Adrenal gland (tissue), 19 donors: ENCODE measurements at places on chromosomes 11 and 22.
A peak's percentile ranks its signal among the peaks of the same experiment; 100 is the strongest.

DNA sequence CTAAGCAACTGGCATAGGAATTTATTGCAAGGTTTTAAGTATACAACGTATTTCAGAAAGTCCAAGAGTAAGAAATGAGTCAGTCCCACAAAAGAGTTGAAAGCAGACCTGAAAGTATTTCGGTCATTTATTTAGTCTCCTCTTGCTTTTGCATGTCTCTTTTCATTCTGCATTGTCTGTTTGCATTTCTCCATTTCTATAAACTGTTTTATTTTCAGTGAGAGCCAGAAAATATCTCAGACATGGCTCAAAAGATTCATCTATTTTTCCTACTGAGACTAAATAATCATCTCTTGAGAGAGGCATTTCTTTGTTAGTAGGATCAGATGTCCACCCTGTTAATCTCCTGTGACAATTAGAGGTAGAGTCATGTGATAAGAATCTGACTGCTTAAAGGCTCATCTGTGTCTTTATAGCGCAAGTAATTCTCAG is 219.1 kb upstream of the CCDC179 start:
- no peaks in the 10 kb centered on the region for H3K36me3 ChIP-seq
- no peak overlapping the region for H3K27ac ChIP-seq
- no peaks in the 10 kb centered on the region for H3K27me3 ChIP-seq
- no peaks in the 10 kb centered on the region for H3K4me1 ChIP-seq

DNA sequence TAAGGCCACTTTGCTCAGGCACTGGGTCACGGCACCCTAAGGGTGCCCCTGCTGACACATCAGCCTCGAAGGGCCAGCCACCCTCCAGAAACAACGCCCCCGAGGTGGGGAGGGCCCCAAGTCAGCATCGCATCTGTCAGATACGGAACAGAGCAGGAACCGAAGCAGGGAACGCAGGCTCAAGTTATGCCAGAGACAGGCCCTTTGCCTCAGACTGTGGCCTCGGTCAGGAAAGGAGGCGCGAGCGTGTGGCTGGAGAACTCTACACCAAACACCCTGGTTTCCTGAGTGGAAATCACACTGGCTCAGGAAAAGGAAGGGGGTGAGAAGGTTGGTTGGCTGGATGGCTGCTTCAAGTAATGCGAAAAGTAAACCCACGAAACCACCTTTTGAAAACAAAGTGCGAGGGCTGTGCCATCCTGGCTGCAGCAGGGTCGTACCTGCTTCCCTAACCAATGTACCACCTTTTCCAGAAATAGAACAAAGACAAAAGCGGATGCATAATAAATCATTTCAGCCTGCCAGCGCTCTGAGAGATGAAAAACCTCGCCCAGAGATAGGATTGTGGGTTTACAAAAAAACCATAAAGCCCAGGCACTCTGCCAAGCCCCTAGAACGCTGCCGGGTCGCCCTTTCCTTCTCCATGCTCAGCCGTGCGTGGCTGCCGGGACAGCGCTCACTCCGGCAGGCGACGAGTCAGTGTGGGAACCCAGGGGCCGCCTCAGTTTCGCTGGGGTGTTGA is 38.6 kb downstream of the TRMU start:
- peaks cover 13% of the 10 kb centered on the region for H3K4me1 ChIP-seq
- no peaks in the 10 kb centered on the region for H3K27me3 ChIP-seq
- H3K4me3 ChIP-seq: no peak overlapping the region
- no peak for DNase-seq
- H3K36me3 ChIP-seq: no peaks in the 10 kb centered on the region

- H3K27me3 ChIP-seq: no peaks in the 10 kb centered on the region
- no peaks in the 10 kb centered on the region for H3K4me1 ChIP-seq
- H3K36me3 ChIP-seq: no peaks in the 10 kb centered on the region
- no peak overlapping the region for H3K27ac ChIP-seq
- DNase-seq: no peak
Measured at GRCh38 chr22:40156001-40156516, 21.7 kb upstream of the TNRC6B start.

DNA sequence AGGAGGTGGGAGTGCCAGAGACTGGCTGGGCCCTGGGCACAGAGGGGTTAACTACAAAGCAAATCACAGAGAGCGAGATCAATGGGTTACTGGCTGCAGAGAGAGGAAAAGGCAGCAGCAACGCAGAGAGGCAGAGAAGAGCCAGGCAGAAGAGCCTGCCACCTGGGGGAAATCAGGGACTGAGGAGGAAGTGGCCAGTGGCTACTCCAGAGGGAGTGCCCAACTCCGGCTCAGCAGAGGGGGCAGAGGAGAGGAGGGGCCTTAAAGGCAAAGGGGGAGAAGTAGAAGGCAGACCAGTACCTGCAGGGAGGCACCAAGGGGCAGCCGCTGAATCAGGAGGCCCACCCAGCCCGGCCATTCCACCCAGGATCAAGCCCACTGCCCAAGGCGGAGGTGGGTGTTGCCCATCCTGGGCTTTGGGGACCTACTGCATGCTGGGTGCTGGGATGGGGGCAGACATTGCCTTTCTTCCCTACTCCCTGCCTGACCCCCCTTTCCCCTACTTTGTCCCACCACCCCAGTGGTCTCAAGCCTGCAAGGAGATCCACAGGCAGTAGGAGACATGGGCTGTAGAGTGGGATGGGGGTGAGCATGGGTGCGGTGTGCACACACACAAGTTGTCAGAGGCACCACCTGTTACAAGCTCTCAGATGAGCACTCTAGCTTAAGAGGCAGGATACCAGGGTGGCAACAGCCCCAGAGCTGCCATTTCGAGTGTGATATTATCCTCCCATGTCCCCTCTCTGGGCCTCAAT is 926 bp upstream of the GALR3 start:
- no peak overlapping the region for H3K4me3 ChIP-seq
- DNase-seq: no peak
- no peak overlapping the region for H3K27ac ChIP-seq
- H3K36me3 ChIP-seq: no peaks in the 10 kb centered on the region
- peaks cover 18% of the 10 kb centered on the region for H3K4me1 ChIP-seq

DNA sequence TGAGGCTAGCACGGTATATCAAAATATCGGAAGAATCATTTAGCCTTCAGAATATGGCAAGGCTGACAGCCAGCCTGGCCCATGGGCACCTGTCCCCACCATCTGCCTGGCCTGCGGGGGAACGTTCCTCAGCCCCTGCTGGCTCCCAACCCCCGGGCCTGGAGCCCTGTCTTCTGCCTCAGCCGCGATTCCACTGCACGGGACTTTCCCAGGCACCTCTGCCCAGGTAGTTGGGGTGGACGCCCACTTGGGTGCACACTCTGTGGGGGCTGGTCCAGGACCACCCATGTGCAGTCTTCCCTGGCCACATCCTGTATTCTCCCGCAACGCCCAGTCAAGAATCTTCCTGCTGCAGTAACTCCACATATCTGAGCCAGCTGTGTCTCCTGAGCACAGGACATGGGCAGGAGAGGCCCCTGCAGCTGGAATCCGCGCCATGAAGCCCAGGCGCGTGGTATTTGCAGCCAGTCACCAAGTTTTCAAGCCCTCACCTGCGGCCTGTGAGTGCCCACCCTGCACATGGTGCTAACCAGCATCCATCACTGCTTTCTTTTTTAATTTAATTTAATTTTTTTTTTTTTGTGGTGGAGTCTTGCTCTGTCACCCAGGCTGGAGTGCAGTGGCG is 77.9 kb downstream of the KCNQ1 start:
- H3K4me3 ChIP-seq: no peak overlapping the region
- peak overlapping the region; percentile 69 for H3K27ac ChIP-seq
- H3K36me3 ChIP-seq: no peaks in the 10 kb centered on the region
- H3K4me1 ChIP-seq: peaks cover 59% of the 10 kb centered on the region

- H3K4me1 ChIP-seq: peaks cover under 1% of the 10 kb centered on the region
- no peak for DNase-seq
- H3K27me3 ChIP-seq: no peaks in the 10 kb centered on the region
- no peak overlapping the region for H3K27ac ChIP-seq
- H3K36me3 ChIP-seq: no peaks in the 10 kb centered on the region
- H3K4me3 ChIP-seq: no peak overlapping the region
Measured at GRCh38 chr22:25644122-25644521, 79.6 kb downstream of the GRK3 start.

DNA sequence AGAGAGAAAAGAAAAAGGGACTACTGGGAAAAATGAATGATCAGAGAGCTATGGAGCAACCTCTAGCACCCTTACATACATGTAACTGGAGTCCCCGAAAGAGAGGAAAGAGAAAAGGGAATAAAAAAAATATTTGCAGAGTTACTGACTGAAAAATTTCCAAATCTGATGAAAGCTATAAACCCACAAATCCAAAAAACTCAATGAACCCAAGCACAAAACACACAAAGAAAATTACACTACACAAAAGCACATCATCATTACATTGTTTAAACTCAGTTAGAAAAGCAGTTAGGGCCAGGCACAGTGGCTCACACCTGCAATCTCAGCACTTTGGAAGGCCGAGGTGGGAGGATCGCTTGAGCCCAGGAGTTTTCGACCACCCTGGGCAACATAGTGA is 6.7 kb downstream of the VPS37C start:
- no peaks in the 10 kb centered on the region for H3K27me3 ChIP-seq
- DNase-seq: no peak
- peaks cover 51% of the 10 kb centered on the region for H3K4me1 ChIP-seq

DNA sequence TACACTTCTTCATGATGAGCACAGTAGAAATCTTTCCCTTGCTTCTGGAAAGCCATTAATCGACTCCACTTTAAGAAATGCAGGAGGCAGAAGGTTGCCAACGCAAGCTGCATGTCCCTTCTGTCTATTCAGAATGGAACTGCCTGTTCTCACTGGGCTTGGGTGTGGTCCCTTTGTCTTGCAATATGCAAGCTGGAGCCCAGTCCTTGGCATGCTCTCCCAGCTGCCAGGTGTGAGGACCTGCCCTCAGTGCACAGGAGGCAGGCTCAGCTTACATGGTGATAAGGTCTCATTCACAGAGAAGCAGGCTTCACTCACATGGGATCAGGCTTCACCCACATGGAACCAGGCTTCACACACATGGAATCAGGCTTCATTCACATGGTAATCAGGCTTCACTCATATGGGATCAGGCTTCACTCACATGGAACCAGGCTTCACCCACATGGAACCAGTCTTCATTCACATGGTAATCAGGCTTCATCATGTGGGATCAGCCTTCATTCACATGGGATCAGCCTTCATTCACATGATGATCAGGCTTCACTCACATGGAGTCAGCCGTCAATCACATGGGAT is 59.2 kb upstream of the USP47 start:
- no peak overlapping the region for H3K27ac ChIP-seq
- no peaks in the 10 kb centered on the region for H3K4me1 ChIP-seq
- H3K36me3 ChIP-seq: no peaks in the 10 kb centered on the region
- no peak overlapping the region for H3K4me3 ChIP-seq
- no peak for DNase-seq

- H3K36me3 ChIP-seq: no peaks in the 10 kb centered on the region
- no peak overlapping the region for H3K4me3 ChIP-seq
- no peak for DNase-seq
- peak overlapping the region; percentile 26 for H3K27ac ChIP-seq
Measured at GRCh38 chr11:123505546-123506299, 75.7 kb downstream of the GRAMD1B start.

GRCh38 chr11:71518506-71519471 is 8.3 kb upstream of the KRTAP5-7 start:
- no peak overlapping the region for H3K27ac ChIP-seq
- H3K4me3 ChIP-seq: no peak overlapping the region
- H3K36me3 ChIP-seq: no peaks in the 10 kb centered on the region
- H3K27me3 ChIP-seq: no peaks in the 10 kb centered on the region
- no peaks in the 10 kb centered on the region for H3K4me1 ChIP-seq
- no peak for DNase-seq

GRCh38 chr11:76523147-76523546 is 78.3 kb downstream of the EMSY start:
- no peak overlapping the region for H3K27ac ChIP-seq
- no peaks in the 10 kb centered on the region for H3K4me1 ChIP-seq
- no peak overlapping the region for H3K4me3 ChIP-seq
- H3K36me3 ChIP-seq: peaks cover 2% of the 10 kb centered on the region
- H3K27me3 ChIP-seq: no peaks in the 10 kb centered on the region

- no peaks in the 10 kb centered on the region for H3K36me3 ChIP-seq
- no peaks in the 10 kb centered on the region for H3K4me1 ChIP-seq
- no peak overlapping the region for H3K27ac ChIP-seq
- H3K27me3 ChIP-seq: no peaks in the 10 kb centered on the region
Measured at GRCh38 chr11:38156495-38157146, 1558.6 kb upstream of the RAG2 start.
